Pulmonary artery endothelial cell (primary cell): ENCODE measurements at places on chromosomes 4 and X.

GRCh38 chr4:2617955-2618354, 81.5 kb downstream of the FAM193A start:
- no peak for DNase-seq

DNA sequence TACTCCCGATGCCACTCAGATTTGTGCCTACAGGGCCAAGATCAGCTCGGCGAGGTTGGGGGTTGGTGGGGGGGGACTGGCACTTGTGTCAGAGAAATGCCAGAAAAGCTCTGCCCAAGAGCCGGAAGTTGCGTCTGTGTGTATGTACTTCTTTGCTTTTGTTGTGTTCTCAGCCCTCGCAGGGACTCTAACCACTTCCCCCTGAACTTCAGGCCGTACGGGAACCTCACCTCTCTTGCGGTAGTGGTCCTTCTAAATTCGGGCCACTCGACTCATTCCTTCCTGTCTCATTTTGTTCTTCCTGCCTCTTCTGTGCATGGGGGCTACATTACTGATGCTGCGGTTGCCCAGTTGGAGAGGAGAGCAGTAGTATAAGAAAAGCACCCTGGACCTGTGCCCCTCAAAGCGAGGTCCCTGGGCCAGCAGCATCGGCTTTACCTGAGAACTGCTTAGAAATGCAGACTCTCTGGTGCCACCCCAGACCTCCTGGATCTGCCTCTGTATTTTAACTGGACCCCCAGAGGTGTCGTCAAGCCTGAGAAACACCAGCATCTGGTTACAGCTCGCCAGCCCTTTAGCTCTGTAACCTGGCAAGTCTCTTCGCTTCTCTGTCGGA, 146.3 kb upstream of the RPS6KA3 start:
- no peak for DNase-seq

- no peak for DNase-seq
Observed at GRCh38 chr4:2247128-2248043, 5.5 kb upstream of the HAUS3 start.

- no peak for DNase-seq
Observed at GRCh38 chrX:14051416-14051815, 21.7 kb upstream of the GEMIN8 start.

GRCh38 chr4:183765251-183765911, 106.3 kb downstream of the TRAPPC11 start:
- no peak for DNase-seq

DNA sequence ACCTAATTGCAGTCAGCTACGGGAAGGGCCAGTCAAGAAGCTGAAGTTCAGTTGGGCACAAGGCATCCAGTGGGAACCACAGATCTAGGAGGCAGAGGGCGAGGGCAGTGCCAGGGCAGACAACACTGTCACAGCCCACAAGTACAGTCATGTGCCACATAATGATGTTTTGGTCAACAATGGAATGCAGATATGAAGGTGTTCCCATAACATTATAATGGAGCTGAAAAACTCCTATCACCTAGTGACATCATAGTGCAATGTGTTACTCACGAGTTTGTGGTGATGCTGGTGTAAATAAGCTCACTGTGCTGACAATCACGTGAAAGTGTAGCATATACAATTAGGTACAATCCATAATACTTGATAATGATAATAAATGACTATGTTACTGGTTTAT, 4.5 kb upstream of the TMEM255A start:
- DNase-seq: no peak

GRCh38 chrX:130772105-130772775, 130.8 kb downstream of the ENOX2 start:
- no peak for DNase-seq

- no peak for DNase-seq
Observed at GRCh38 chr4:184395971-184396391, 78.4 kb downstream of the IRF2 start.

DNA sequence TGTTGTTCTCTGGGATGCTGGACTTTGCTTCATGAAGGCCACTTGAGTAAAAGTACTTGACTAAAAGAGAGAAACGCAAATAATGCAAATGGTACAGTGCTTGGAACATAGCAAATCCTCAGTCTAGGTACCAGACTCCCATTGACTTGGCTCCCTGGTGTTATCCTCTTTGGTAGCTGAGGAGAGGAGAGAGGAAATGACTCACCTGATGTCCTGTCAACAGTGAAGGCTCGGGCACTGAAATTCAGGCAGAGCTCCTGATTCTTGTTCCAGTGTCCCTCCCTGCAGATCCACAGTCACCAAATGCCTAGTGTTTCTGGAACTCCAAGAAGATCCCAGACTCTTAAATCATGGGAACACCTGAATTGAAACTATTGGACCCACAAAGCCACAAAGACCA, 22.5 kb upstream of the TCEAL4 start:
- no peak for DNase-seq
